ENCODE measurements at places on chromosomes 2 and 18.

DNA sequence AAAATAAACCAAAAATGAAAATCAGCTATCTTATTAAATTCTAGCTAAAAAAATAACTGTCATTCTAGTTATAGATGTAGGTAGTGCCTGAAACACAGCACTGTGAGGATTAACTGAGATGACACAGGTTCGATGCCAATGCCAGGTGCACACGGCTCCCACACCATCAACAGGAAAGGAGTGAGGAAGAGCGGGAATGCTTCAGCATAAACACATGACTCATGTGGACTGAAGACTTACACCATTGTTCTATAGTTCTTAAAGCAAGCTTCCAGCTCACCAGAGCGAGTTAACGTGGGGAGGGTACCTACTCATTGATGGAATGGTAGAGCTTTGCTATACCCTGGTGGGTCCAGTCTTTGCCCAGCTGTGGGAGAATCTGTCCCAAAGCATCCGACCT, 76.7 kb downstream of the EMILIN2 start:
- no peak for DNase-seq

DNA sequence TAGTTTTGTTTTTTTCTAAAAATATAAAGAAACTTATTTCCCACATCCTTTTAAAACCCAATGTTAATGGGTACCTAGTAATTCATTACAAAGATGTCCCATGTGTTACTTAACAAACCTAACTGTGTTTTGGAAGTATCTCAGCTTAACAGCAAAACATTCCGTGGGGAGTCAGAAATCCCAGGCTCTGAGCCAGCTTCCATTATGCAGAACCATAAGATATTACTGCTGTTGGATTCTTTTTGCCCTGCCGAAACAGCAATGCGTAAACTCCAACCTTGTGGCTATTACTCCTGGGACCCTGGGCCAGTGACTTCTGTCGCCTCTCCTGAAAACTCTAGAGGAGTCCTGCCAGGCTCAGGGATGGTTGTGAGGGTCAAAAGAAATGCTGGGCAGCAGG, 174.1 kb downstream of the UXS1 start:
- no peak for DNase-seq

GRCh38 chr2:215601990-215602721, 166.3 kb upstream of the FN1 start:
- no peak for DNase-seq

DNA sequence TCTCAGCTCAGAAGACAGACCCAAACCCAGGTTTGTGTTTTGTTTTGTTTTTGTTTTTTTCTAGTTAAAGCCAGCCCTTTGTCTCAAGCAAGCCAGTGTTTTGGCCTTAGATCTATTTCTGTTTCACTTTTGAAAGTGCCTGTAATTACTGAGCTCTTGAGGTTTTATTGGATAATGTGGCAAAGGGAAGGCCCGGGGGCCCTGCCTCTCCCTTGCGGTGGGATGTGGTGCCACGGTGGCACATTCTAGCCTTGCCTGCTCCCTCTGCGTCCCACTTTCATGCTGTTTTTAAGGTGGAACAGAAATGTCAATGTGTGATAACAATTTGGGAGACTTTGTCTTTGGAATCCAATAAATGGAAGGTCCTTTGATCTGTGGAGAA, 2.5 kb downstream of the HPCAL1 start:
- no peak for DNase-seq

DNA sequence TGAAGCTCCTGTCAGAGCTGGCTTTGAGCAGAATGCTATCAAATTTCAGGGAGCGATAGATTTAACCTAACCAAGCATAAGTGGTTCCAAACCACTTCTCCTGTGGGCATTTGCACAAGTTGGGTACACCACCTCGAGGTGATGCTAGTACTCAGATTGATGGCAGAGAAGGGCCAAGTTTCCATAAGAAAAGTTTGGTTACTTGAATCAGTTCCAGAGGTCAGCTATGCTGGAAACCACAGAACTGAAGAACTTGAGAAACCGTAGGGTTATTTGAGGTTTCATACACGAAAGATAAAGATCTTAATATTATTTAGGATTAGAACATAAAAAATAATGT, 238.2 kb upstream of the SOX11 start:
- DNase-seq: no peak

- DNase-seq: no peak
Measured at GRCh38 chr2:41828052-41828643, 219.7 kb upstream of the PKDCC start.

- DNase-seq: no peak
Measured at GRCh38 chr2:169065864-169066517, 3.4 kb upstream of the DHRS9 start.

DNA sequence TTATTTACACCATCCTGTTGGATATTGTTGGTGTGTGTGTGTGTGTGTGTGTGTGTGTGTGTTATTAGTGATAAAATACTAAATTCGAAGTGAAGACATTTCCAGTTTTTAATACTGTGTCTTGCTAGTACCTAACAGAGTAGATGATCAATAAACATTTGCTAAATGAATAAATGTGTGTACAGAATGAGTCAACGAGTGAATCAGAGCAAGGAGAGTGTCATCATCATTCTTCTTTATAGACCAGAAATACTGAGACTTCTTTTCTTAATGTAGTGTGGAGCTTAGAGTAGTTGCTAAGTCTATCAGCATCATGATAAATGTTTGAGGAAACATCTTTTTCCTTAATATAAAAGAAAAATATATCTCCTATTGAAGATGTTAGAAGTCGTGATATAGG, 169.7 kb upstream of the SATB2 start:
- DNase-seq: no peak

GRCh38 chr2:132951008-132951714, 281.2 kb upstream of the LYPD1 start:
- no peak for DNase-seq
